ENCODE measurements at places on chromosomes 11 and 22. TPM values are rescaled to one million over a fixed set of nuclear protein-coding genes. Genes with fewer than 3 reads are reported as not detected.

DNA sequence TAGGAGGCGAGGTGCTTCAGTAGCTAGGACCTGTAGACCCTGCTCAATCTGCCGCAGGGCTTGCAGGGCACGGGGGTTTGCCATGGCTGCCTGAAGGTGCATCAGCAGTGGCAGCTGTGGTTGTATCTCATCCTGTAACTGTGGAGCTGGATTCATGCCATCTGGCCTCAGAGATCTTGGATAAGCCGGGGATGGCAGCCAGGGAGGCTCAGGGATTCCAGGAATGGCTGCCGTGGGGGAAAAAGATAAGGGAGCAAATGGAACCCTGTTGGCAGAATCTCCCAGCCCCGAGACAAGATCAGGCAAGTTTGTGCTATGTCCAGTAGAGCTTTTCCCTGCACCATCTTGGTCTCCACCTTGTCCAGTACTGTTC is 1.8 kb downstream of the UBQLN3 start:
- DNase-seq = no peak

OR6A2 gene
- total RNA-seq = 0.16 TPM

MYOD1 gene
- total RNA-seq = not detected

DNA sequence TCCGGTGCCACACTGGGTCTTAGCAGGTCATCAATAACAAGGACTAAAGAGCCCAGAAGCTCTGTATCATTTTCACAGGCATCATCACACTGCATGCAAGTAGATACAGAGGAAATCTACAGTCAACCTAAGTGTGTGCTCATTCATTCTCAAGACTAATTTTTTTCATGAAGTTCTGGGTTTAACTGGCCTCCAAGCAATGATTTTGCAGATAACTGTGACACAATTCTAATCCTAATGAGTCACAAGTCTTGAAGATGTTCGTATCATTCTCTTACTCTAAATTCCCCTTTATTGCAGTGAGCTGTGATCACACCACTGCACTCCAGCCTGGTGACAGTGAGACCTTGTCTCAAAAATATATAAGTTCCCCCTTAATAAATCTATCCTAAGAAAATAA is 2.5 kb downstream of the OR52W1 start:
- DNase-seq = no peak

- DNase-seq = no peak
These were observed 29.6 kb downstream of the CTSC start for GRCh38 chr11:88307749-88308425.

Data from activated CD8-positive, alpha-beta T cell treated with anti-CD3 and anti-CD28 coated beads for 36 hours (primary cell).